ENCODE measurements at places on chromosomes 7 and 10.

DNA sequence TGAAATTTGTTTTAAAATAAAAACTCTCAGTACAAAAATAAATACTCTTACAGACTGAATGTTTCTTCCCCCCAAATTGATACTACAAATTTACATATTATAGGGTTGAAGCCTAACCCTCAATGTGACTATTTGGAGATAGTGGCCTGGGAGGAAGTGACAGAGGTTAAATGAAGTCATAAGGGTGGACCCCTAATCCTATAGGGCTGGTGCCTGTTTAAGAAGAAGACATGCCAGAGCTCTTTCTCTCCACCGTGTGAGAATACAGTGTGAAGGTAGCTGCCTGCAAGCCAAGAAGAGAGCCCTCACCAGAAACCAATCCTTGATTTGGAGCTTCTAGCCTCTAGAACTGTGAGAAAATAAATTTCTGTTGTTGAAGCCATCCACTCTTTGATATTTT, 67.6 kb downstream of the MCU start:
- no peak for DNase-seq

DNA sequence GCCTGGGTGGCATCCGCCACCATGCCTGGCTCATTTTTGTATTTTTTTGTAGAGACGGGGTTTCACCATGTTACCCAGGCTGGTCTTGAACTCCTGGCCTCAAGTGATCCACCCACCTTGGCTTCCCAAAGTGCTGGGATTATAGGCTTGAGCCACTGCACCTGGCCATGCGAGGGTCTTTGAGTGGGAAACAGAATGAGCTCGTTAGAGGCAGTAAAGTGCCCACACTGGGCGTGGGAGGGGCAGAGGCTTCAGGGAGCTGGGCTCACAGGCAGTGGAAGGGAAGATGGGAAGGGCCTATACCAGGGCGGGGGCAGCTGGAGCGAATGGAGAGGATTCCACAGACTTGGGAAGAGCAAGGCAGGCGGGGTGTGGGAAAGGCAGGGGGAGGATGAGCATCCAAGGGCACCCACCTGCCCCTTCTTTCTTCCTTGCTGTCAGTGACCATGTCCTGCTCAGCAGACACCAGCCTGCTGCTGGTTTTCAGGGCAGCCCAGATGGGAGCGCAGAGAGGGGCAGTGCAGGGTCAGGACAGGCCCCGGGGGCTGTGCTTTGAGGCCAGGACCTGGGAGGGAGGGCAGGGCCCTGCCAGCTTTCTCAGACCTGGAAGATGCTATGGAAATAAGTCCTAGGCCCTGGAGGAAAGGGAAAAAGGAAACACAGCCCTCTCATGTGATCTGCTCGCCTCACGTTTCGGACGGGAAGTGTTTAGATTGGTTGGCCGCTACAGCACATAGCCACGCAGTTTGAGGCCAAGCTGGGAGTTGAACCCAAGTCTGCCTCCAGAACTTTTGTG, 4.2 kb downstream of the FZD9 start:
- no peak for DNase-seq

DNA sequence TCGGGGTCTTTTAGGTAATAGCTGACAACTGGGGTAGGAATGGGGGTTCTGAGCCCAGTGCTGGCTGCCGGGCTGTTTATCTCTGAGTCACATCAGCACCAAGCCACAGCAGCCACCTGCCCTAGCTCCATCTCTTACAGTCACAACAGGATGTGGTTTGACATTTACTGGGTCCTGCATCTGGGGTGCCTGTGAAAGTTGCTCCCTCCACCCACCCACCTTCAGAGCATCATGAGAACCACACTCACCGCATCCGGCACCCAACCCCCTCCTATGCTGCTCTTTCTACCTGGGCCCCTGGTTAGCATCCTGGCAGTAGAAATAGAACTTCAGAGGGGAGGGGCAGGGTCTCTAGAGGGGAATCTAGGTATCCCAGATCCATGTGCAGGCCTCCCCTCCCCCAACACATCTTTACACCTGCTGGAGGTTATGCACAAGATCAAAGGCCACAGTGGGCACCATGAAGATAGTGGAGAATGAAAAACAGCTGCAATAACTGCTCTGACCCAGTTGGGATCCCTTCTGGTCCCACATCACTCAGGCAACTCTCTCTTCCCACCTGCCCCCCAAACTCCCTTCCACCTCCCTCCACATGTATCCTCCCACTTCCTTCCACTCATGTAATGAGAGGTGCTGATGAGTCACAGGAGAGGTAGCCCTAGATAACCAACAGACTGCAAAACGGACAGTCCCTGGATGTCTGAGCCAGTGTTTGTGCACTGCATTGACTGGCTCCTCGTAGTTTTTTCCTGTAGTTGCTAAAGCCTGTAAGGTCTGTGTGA, 38.2 kb downstream of the PRSS2 start:
- no peak for DNase-seq

DNA sequence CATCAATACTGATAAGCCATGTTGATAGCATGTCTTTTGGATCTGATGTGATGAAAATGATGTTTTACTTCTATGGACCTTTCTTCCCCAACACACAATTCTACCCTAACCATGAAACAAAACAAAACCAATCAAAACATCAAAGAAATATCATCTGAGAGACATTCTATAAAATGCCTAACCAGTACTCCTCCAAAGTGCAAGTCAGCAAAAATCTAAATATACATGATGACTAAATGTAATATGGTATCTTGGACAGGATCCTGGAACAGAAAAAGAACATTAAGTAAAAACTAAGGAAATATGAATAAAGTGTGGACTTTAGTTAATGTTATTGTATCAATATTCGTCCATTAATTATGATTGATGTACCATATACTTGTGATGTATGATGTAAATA, 625.1 kb downstream of the MAGI2 start:
- DNase-seq, result no peak

DNA sequence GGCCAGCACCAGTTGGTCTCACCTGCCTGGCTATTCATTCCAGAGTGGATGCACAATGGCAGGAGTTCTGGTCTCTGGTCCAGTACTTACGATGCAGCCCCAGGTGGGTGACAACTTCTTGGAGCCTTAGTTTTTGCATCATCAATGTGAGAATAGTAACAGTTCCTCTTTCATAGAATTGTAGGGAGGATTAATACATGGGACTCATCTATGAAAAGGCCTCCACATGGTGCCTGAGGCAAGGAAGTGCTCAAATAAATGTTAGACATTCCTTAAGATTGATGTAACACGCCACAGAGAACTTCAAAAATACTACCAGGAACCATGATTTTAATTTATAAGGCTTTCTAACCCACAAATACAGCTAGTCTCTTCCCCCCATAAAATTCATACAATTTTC, 120.1 kb upstream of the CHST15 start:
- DNase-seq, result no peak

DNA sequence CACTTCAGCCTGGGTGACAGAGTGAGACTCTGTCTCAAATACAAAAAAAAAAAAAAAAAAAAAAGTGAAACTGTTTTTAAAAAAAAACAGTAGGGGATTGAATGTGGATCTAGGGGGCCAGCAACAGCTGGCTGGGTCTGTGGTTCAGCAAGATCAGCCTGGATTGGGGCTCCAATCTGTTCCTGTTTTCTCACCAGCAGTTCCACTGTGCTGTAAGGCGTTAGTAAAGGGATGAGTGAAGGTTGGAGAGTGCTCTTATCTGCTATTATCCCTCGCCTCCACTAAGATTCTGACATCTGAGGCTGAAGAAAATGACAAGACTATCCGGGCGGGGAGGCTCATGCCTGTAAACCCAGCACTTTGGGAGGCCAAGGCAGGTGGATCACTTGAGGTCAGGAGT, 41.6 kb upstream of the GTF2IRD1 start:
- DNase-seq, result no peak
